Stimulated activated CD8-positive, alpha-beta memory T cell treated with anti-CD3 and anti-CD28 coated beads, Interleukin-2, amount 100 ng/mL, for 1 hour (primary cell): ENCODE measurements at places on chromosomes 12 and 14.

DNA sequence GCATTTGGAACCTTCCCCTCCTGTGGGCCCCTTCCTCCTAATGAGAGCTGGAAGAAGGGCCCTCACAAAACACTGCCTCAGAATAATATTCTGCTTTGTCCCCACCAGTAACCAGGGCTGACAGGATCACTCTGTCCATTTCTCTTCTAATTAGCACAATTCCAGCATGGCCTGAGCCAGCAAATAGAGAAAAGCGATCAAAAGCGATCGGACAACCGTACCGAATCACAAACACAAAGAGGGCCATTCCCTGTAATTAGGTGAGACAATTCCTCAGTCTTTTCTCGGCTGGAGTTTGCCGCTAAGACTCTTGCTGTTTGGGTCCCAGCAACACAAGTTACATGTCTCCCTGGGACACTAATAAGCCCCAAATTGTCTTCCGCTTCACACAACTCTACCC lies 35.6 kb upstream of the VSX2 start:
- no peak for DNase-seq

GRCh38 chr14:55760789-55761566 lies 181.0 kb downstream of the KTN1 start:
- DNase-seq, result no peak

- DNase-seq, result no peak
These were observed 37.5 kb upstream of the DAAM1 start for GRCh38 chr14:59150990-59151389.

- DNase-seq, result no peak
These were observed 389.2 kb downstream of the EGLN3 start for GRCh38 chr14:33561488-33562175.

- DNase-seq, result no peak
These were observed 58.9 kb upstream of the FRMD6 start for GRCh38 chr14:51592836-51593235.

GRCh38 chr12:93736640-93737178 lies 59.5 kb downstream of the CRADD start:
- DNase-seq, result no peak
